ENCODE measurements at places on chromosomes 5 and 9.

DNA sequence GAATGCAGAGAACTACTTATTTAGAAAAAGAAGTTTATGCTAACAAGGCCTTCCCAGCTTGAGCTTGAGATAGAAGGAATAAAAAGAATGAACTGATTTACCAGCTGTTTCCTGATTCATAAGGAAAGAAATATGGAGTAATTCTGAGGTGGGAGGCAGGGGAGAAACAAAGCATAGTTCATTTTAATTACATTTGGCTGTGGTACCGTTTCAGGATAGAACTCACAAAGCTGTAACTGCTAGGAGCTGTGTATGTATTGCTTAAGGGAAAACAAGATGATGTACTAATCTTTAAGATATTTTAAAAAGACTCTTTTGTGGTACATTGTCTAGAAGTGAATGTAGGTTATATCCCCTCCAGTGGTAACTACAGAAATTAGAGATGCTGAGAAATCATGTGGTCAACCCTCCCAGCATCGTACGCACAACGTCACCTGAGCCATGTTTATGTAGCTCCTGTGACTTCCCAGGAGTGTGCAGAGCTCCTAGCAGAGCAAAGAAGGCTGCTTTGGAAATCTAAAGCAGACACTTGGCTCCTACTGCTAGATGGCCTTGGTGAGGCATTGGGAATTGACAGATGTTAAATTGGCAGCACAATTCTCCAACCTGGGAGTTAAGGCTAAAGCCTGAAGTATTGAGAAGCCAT is 208.3 kb upstream of the VLDLR start:
- no peak for DNase-seq

- DNase-seq = no peak
These were observed 15.6 kb downstream of the C5orf58 start for GRCh38 chr5:170248172-170248930.

DNA sequence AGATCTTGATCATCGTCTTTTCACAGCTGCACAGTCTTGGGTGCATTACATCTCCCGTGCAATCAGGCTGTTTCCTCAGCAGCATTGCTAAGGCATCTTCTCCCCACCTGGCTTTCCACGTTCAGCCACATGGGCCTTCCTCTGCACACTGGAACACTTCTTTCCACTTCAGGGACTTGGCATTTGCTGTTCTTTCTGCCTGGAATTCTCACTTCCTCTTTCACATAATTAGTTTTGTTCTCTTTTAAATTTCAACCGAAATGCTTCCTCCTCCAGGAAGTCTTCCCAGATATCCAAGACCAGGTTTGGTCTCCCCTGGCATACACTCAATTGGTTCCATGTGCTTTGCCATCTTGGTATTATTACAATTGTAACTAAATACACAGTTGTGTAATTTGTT is 43.8 kb downstream of the WHRN start:
- no peak for DNase-seq

DNA sequence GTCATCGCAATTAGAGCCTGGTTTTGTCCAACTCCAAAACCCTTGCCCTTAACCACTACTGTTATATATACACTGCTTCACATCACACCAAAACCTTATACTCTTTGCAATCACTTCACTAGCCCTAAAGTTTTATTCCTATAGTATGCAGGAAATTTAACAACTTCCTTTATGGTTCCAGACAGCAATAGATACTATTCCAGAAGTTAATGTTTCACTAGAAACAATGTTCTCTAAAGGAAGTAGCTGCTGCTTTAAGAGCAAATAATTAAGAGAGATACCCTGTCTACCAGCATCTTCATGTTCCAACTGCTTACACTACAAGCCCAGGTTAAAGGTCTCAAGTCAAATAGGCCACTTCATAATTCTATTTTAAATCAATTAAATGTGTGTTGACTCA is 22.0 kb downstream of the FREM1 start:
- DNase-seq = no peak

DNA sequence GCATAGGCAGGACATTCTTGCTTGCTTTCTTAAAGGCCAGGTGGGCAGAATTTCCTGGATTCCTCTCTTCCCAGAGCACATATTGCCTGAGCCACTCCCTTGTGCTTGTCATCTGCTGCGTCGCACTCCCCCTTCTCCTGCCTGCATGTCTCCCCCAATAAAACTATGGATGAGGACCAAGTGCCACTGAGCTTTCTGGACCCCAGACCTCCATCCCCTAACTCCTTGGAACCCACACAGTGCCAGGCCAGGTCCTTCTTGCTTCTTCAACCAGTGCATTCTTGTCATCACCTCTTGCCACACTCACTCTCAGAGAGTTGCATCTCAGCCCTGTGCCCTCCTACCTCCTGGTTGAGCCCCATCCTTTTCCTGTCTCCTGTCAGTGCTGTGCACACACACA is 157.9 kb upstream of the PANK3 start:
- DNase-seq = no peak

DNA sequence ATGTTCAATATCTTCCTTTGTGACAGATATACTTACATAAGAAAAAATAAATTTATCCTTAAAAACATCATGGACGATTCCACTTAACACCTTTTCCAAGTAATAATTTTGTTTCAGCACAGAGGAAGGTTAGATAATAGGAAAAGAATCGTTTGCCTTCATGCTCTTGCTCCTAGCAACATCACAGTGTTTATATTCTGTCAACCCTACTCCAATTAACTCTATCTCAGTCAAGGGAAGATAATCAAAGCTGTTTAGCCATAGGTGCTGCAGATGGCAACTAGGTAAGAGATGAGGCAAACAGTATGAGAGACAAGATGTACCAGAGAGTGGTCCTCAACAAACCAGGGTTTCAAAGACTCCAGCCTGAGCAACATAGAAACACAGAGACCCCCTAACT is 55.6 kb downstream of the UBAP2 start:
- DNase-seq = no peak

DNA sequence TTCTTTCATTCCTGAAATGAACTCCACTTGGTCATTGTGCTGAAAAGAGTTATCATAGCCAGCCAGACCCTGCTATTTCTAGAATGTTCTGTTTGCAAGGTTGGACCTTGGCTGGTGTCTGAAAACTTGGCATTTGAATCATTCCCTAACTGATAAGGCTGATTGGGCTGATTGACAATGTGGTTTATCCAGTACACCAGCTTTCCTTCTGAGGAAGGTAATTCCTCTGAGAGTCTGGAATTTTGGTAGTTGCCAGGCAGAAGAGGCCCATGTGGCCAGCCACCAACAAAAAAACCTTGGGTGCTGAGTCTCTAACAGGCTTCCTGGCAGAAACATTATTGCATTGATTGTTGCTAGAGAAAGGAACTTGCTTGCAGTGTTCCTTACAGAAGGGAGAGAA is 15.3 kb downstream of the SEC61B start:
- no peak for DNase-seq

Data from large intestine (tissue), 12 donors.